ENCODE measurements at places on chromosomes 11 and 22.

- DNase-seq = no peak
Measured at GRCh38 chr22:36369922-36370791, 17.6 kb downstream of the MYH9 start.

- no peak for DNase-seq
Measured at GRCh38 chr22:20865875-20866445, 7.2 kb downstream of the SNAP29 start.

GRCh38 chr22:37626144-37626543, 13.3 kb upstream of the SH3BP1 start:
- no peak for DNase-seq

DNA sequence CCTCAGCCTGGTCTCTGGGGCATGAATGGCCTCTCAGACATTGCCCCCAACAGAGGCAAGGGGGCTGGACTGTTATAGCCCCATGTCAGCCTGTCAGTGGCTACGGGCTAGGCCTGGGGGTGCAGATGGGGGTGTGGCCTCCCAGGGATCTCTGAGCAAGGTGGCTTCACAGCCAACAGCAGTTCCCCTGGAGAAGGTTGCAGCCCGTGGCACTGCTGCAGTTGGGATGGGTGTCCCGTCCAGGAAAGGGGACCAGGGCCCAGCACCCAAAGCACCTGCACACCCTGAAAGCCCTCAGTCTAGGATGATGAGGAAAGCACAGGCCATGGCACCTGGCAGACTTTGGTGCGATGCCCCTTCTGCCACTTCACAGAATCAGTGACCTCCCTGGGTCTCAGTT, 101.3 kb downstream of the TP53I11 start:
- no peak for DNase-seq

- no peak for DNase-seq
Measured at GRCh38 chr11:17152306-17152705, 55.5 kb downstream of the PIK3C2A start.

GRCh38 chr22:46653596-46653995, 33.4 kb downstream of the GRAMD4 start:
- no peak for DNase-seq

DNA sequence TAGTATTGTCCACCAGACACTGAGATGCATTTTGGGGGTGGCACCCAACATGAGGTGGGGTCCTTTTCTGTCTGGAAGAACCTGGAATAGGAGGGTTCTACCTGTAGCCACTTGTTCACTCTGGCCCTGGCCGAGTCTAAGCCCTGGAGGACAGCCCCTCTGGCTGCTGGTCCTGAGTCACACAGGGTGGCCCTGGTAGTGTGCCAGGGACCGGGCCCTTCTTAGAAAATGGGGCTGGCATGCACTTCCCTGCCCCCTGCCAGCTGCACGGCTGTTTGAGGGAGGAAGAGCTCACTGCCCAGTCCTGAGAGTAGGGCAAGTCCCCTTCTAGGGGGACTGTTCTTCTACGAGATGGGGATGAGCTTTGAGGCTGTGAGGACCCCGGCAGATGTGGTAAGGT, 2.2 kb downstream of the PLCB3 start:
- no peak for DNase-seq

- DNase-seq = no peak
Measured at GRCh38 chr11:17738151-17738973, 3.8 kb downstream of the KCNC1 start.

GRCh38 chr22:37509059-37509860, 10.0 kb downstream of the CARD10 start:
- DNase-seq = peak; percentile 39

- DNase-seq = no peak
Measured at GRCh38 chr22:43592476-43592875, 180.7 kb downstream of the MPPED1 start.

DNA sequence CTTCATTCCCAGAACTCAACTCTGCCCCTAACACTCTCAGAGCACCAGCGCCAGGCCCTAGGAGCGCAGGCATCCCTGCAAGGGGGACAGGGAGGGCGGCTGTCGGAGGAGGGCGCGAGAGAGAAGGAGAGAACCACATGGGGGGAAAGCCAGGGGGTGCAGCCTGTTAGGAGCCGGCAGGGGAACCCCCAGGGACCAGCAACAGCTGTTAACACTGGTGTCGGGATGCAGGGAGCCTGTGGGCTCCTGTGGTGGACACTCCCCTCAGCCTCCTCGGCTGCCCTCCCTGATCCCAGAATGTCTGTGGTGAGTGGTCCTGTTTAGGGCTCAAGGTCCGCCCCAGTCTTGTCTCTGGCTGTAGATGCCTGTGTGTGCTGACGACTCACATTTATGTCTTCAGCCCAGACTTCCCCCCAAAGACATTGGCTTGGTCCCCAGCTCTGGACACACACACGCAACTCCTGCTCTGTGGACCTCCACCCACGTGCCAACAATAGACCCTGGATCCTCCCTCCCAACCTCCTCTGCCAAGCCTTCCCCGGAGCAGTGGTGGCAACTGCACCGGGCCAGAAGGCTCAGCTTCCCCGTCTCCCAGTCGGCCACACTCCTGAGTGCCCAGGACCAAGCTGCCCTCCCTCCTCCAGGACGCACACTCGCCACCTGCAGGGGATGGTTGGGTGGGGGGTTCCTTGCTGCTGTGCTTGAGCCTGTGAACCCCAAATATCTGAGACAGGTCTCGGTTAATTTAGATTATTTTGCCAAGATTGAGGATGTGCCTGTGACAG, 817 bp upstream of the IFITM5 start:
- DNase-seq = no peak

GRCh38 chr11:57515332-57516060, at the start of gene SLC43A1:
Gene SLC43A1, minus strand, starts transcription at chr11:57515702. Its CDS starts 1,591 bp downstream, at chr11:57514111.
- DNase-seq = peak; percentile 47

GRCh38 chr11:14340721-14341120, 18.3 kb downstream of the RRAS2 start:
- no peak for DNase-seq

GRCh38 chr22:22440188-22440587, 68.4 kb downstream of the ZNF280B start:
- DNase-seq = no peak

- no peak for DNase-seq
Measured at GRCh38 chr11:61811831-61812230, 5.0 kb downstream of the FADS1 start.

DNA sequence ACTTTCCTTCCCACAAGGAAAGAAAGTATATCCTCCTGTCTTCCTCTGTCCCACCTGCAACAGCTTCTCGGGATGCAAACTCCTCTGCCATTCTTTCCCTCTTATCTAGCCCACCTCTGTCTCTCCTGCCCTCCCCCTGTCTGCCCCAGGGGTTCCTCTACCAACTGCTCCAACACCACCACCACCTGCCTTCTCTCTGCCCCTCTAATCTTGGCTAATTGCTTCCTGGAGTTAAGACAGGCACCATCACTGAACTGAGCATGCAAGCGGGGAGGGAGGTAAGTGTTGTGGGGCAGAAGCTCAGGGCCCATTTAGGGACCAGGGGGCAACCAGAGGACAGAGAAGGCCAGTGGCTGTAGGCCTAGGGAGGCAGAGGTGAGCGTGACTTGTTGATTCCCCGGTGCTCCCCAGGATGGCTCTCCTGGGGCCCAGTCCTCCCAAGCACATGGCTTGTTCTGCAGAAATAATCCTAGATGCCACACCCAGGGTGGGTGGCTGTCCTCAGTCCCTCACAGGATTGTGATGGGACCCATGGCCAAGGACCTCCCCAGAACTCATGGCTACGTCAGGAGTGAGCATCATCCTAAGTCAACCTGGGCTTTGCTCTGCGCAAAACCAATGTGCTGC, 111.1 kb downstream of the TP53I11 start:
- peak; percentile 24 for DNase-seq

- no peak for DNase-seq
Measured at GRCh38 chr11:108938604-108939003, 273.7 kb downstream of the DDX10 start.

DNA sequence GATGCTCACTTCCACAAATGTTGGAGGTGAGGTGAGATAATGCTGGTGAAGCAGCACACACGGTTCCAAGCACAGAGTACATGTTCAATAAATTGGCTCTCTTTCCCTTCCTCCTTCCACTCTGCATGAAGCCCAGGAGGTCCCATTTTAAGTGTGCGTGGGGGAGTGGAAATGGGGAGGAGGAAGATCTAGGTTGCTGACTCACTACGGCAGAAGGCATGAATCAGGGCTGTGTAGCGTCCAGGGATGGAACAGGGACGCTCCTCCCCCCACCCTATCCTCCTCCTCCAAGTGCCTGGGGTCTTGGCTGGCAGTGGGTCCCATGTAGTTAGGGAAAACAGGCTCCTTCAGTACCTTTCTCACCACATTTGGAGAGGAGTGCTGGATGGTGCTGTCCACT, 44.2 kb downstream of the TRIM66 start:
- no peak for DNase-seq

- no peak for DNase-seq
Measured at GRCh38 chr22:49014227-49015201, 813.2 kb downstream of the BRD1 start.

Data from SK-N-DZ (cell line).